ENCODE measurements at places on chromosomes 3 and 15.
A peak's percentile ranks its signal among the peaks of the same experiment; 100 is the strongest.

DNA sequence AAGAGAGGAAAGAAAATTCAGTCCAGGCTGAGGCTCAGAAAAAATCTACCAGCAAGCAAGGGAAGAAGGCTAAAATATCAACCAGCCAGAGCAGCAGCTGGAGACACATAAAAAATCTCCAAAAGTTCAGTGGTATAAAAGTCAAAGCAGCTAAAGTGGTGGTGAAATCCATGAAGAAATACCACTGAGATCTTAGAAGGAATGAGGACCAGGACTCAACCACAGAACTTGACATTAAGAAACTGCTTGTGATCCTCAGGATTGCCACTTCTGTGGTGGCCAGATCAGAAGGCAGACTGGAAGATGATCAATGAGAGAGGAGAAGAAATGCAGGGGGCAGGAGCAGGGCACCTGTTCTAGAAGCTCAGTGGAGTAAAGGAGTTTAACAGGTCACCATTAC is 22.5 kb downstream of the CNTN3 start:
- DNase-seq: no peak

GRCh38 chr3:172984914-172985313 is 156.1 kb downstream of the SPATA16 start:
- DNase-seq: no peak

DNA sequence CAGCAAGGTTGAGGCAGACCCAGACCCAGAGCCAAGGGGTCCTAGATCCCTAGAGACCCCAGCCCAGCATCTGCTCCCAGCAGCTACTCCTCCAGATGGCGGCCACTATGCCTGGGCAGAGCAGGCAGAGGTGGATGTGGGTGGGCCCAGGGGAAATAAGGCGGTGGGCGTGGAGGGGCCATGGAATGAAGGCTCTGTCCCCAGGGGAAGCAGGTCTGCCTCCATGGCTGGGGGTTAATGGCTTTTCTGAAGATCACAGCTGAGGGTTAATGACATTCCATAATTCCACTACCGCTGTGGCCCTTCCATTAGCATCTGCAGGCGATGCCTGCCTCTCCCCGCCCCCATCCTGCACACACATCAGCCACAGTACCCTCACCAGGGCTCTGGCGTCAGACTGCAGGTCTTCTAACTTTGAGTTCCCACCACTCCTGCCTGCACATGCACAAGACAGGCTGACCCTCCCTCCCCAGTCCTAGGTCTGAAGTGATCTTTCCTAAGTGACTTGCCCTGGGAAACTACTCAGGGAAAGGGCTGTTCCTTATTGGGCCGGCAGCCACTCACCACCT is 41.2 kb downstream of the CCDC33 start:
- DNase-seq: no peak

DNA sequence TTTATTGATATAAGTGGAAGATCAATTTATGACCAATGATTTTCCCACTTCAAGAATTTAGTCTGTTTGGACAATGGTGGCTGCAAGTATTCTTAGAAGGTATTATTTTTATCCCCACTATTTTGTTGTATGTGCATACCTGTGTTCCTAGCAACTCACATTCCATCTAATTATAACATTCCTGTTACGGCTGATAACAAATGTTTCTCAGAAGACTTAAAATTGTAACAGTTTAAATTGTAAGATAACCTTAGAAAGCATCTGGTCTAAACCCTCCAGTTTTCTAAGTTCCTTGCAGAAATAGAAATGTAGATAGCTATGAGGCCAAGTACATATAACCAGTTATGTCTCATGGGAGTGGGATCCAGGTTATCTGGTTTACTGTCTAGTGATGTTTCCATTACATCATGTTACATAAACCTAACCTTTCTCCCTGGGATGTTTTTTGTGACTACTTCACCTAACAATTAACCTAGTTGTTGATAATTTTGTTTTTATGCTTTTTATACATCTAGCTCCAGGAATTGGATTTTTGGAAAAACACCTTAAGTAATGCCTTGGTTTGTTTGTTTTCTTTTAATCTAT is 11.1 kb upstream of the MFN1 start:
- no peak for DNase-seq

- DNase-seq: no peak
Observed at GRCh38 chr3:132587401-132587800, 9.7 kb upstream of the ACKR4 start.

GRCh38 chr3:77464111-77464688 is 424.3 kb downstream of the ROBO2 start:
- DNase-seq: no peak

GRCh38 chr3:190546881-190547510 is 33.1 kb downstream of the IL1RAP start:
- DNase-seq: no peak

GRCh38 chr15:58484791-58485600 is 53.2 kb downstream of the LIPC start:
- DNase-seq: peak; percentile 52

- DNase-seq: no peak
Observed at GRCh38 chr15:101024073-101024695, 105.0 kb downstream of the LRRK1 start.

DNA sequence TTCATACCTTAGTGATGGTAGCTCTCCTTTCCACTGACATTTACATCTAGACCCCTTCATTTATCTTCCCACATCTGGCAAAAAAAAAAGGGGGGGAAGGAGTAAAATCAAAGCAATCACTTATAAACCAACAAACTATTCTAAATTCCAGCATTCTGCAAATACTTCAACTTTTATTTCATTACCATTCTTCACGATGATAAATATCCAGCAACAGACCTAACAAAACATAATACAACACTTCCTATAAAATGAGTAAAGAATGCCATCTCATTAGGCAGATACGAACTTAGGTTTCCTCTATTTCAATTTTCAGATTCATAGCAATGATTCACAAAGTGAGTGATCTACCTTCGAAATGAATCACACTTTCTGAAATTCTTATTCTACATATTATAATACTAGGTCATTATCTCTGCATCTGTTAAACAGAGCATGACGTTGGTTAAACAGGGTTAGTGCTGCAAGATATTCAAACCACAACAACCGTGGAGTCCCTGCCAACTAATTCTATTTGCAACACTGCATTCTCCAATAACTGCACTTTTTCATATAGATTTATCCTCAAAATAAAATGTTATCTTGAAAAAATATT is at the start of gene LRRFIP2:
Gene LRRFIP2 (minus strand): TSS at position 51 of the 595 bp plus-strand sequence. CDS start 25,599 bp downstream, outside the sequence.
- no peak for DNase-seq

DNA sequence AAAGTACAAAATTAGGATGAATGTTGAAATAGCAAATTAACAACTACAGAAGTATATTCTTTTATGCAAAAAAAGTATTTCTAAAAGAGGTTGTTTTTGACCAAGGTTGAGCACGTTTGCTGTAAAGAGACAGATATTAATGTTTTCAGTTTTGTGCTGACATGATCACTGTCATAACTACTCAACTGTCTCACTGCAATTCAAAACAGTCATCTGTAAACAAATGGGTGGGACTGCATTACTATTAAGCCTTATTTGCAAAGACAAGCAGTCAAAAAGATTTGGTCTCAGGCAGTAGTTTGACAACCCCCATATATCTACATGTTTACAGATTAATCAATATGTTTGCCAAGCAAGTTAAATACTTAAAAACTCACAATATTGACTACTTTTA is 109.1 kb upstream of the ZNF385D start:
- no peak for DNase-seq

DNA sequence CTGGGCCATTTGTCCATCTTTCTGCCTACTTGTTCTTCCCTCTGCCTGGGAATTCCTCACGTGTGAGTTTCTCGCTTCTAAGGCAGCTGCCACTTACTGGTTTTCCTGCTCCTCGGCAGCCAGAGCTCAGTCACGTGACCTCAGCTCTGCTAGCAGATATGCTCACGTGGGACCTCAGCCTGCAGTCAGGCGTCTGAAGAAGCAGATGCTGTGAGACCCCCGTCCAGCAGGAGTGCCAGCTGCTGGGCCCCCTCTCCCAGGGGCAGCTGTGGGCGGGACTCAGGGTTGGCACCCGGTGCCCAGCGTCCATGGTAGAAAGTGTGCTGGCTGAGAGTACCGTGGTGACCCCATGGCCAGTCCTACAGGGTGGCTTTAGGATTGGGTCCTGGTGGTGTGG is 161.3 kb upstream of the TLE3 start:
- peak; percentile 43 for DNase-seq

- no peak for DNase-seq
Observed at GRCh38 chr15:40680151-40680550, 14.8 kb upstream of the RAD51 start.

- no peak for DNase-seq
Observed at GRCh38 chr15:98980899-98981228, 26.7 kb downstream of the PGPEP1L start.

- no peak for DNase-seq
Observed at GRCh38 chr3:167777356-167777755, 41.8 kb downstream of the SERPINI1 start.

- DNase-seq: no peak
Observed at GRCh38 chr3:148681080-148681479, 16.6 kb upstream of the AGTR1 start.

DNA sequence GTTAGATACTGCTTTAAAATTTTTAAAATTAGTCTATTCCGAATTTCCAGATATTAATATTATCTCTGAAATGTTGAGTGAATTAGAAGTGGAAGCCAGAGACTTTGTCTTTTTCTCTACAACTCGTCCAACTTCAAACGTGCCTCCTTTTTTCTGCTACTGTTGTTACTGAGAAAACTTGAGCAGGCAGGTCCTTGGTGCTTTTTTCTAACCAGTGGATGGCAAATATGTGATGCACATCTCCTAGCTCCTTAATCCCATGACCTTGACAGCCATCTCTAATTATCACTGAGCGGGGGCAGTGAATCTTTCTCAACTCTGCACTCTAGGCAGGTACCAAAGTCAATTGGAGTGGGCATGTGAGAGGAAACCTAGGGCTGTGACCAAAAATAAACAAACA is 50.7 kb downstream of the FNDC3B start:
- no peak for DNase-seq

DNA sequence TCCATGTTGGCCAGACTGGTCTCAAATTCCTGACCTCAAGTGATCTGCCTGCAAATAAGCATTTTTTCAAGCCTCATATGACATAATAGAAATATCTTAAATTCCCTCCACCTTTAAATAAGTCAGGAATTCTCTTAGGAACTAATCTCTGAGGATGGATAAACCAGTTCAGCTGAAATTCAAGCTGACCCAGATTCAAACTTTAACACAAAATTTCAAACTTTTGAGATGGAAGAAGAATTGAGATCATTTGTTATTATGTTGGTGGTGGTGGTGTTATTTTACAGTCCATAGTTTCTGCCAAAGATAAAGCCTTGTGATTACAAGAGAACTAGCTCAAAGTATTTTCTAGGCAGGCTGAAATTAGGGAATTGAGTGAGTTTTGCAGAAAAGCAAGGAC is 85.5 kb downstream of the SSR3 start:
- no peak for DNase-seq

- no peak for DNase-seq
Observed at GRCh38 chr15:58980351-58980939, 7.0 kb upstream of the RNF111 start.

GRCh38 chr3:4821338-4821737 is 157.9 kb upstream of the BHLHE40 start:
- DNase-seq: no peak

DNA sequence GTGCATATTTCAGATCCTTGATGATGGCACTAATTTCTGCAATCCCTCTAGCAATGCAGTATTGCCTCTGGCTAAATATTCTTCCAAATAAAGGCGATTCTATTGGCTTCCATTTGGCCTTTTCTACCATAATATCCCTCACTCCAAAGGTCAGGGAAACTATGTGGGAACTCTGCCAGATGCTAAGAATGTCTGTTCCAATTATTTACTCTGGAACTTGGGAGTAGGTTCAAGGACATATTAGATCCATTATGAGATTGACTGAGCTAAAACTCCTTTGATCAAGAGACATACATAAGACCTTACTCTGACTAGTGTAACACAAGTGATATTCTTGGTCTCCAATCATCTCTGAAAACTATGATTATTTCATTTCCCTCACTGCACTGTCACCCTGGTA is 674.5 kb upstream of the NECTIN3 start:
- DNase-seq: no peak

DNA sequence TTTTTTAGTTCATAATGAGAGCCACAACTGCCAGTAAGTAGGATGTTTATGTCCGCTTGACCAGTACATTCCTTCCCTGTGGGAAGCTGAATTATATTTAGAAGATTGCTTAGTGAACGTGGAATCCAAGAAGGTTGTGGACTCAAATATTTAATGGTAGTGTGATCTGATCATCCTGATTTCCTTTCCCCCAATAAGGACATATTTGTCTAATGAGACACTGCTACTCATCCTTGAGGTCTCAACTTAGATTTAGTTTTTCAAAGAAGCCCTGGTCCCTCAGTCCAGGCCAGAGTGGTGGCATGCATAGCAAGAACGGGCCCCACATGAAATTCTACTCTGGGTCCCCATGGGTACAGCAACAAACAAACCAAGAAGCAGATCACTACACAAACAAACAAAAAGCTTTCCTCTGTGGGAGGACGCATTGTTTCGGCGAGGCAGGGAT is 60.8 kb downstream of the USP13 start:
- no peak for DNase-seq

- DNase-seq: no peak
Observed at GRCh38 chr3:107117922-107118536, 259.2 kb upstream of the CCDC54 start.

DNA sequence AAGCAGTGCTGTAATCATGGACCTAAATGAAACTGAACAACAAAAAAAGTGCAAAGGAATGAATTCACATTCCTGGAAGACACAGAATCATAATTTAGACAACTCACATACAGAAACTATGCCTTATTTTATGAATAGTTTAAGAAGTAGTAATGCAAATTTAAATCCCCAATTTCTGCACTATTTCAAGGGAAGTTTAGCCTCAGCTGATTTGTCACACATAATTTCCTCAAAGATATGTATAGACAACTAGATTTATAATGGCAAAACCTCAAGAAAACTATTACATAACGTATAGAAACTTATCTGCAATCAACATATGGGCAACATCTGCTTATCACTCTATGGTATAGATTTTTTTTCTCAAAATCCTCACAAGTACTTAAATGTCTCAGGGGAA is 7.8 kb upstream of the PTX3 start:
- DNase-seq: no peak

DNA sequence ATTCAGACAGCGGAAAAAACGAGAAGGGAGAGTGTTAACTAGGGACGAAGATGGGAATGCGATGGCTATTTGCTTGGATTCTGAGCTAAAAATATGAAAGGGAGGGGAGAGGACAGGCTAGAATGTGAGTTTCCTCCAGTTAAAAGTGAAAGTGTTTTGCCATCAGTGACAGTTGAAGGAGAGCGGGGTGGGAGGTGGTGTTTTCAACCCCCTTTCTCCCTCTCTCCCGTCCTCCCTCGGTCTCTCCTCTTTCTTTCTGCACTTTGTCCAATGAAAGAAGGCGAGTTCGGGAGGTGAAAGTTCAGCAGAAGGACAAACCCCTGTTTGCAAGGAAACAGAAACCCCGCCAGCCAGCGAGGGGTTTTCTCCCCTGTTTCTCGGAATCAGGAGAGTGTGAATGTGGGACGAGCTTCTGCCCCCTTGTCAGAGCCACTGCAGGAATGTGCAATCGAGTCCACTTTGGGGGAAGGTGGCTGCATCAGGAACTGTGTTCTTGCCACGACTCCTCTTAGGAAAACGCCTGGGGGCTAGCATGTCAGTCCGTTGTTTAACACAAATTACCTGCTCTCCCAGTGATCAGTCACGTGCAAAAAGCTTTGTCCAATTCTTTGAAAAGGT is 975 bp upstream of the FOXP1 start:
- DNase-seq: peak; percentile 25

- no peak for DNase-seq
Observed at GRCh38 chr3:9955067-9955502, 2.9 kb upstream of the PRRT3 start.

GRCh38 chr3:13042127-13042701 is 31.0 kb downstream of the IQSEC1 start:
- no peak for DNase-seq

- DNase-seq: no peak
Observed at GRCh38 chr3:104846270-104846669, 520.4 kb upstream of the ALCAM start.
